ENCODE measurements at places on chromosomes 6 and 20.

GRCh38 chr6:164926686-164927085, 382.7 kb downstream of the C6orf118 start:
- no peak for DNase-seq

GRCh38 chr20:48658198-48658476, 169.7 kb downstream of the PREX1 start:
- DNase-seq: no peak

GRCh38 chr6:135474362-135474761, 23.2 kb downstream of the AHI1 start:
- DNase-seq: no peak

DNA sequence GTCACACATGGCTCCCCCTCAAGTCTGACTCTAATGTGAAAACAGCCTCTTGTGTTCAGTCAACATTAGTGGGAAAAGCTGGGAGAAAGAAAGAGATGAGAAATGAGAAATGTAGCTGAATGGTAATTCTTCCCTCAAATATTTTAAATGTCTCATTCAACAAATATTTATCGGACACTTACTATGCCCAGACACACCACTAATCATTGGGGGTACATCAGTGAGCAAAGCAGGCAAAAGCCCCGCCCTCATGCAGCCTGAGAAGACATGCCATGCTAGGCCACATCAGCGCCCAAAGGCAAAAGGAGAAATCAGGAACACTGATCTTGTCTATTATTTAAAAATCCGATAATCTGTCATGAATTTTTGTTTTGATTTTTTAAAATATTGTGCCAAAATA, 89.9 kb upstream of the ASF1A start:
- no peak for DNase-seq

GRCh38 chr6:91079969-91080368, 493.1 kb upstream of the MAP3K7 start:
- DNase-seq: no peak

GRCh38 chr20:34143951-34144350, 31.9 kb upstream of the EIF2S2 start:
- DNase-seq: no peak

DNA sequence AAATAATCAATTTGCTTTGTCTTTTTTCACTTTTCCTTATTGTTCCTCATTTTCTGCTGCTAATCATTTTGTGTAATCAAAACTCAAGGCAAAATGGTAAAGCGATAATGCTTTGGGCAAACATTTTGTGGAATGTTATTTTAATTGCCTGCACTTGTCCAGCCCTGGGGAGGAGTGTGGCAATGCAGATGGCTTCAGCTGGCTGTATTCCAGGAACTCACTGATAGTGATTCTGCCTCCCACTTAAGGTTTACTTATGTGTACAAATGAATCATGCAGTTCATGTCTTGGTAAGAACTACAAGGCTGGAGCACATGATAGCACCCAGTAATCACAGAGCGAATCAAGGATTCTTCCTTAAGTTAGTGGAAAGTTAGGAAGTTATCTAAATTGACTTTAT, 107.8 kb downstream of the COL19A1 start:
- DNase-seq: no peak

GRCh38 chr20:20761301-20761700, 48.9 kb upstream of the RALGAPA2 start:
- no peak for DNase-seq
